ENCODE measurements at places on chromosomes 3 and 15. TPM values are rescaled to one million over a fixed set of nuclear protein-coding genes. Genes with fewer than 3 reads are reported as not detected.

DNA sequence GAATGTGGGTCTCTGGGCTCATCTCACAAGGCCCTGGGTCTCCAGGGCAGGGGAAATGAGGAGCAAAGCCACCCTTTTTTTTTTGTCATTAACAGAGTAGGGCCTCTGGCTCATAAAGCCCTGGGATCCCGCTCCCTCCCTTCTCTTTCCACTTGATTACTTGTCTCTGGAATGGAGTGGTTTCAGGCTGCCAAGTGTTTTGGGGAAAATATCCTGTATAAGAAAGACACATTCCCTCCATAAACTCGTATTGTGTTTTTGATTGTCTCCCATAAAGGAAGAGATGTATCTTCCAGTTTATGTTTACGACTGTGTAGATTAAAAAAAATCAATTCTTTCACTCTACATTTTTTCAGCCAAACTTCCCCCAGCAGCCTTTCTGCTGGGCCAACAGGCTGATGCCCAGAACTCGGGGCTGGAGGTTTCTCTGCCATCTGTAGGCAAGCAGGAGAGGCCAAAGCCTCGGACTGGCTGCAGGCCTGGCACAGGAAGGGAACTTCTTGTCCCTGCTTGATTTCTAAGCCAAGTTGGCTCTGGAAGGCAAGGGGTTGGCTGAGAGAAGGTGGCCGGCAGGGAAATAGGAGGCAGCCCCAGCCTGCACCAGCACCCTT, 49.4 kb upstream of the INSYN1 start:
- H3K4me1 ChIP-seq, result peaks cover 29% of the 10 kb centered on the region
- H3K4me3 ChIP-seq, result no peak overlapping the region
- peak overlapping the region; percentile 59 for H3K27ac ChIP-seq

- no peaks in the 10 kb centered on the region for H3K27me3 ChIP-seq
- DNase-seq, result no peak
- no peaks in the 10 kb centered on the region for H3K4me1 ChIP-seq
- no peak overlapping the region for H3K4me3 ChIP-seq
- H3K36me3 ChIP-seq, result no peaks in the 10 kb centered on the region
- no peak overlapping the region for H3K27ac ChIP-seq
These were observed 432.2 kb upstream of the LMCD1 start for GRCh38 chr3:8069471-8069870.

- no peaks in the 10 kb centered on the region for H3K27me3 ChIP-seq
- H3K4me1 ChIP-seq, result no peaks in the 10 kb centered on the region
- H3K36me3 ChIP-seq, result no peaks in the 10 kb centered on the region
- no peak overlapping the region for H3K27ac ChIP-seq
- DNase-seq, result no peak
These were observed 217.8 kb upstream of the ARHGEF26 start for GRCh38 chr3:153903430-153903829.

DNA sequence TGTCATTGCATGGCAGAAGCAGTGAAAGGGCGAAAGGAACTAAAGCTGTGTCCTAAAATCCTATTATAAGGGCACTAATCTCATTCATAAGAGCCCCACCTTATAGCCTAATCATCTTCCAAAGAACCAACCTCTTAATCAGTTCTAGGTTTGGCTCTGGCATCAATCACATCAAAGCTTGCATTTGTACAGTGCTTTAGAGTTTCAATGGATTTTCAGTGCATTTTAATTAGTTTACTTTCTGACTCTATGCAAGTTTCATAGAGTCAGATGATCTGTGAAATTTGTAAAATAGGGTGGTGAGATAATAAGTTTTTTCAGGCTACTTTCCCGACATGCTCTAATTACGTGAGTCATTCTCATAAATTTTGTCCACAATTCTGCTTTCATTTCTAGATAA, 341.1 kb downstream of the DIPK2A start:
- no peaks in the 10 kb centered on the region for H3K4me1 ChIP-seq
- no peak overlapping the region for H3K4me3 ChIP-seq
- H3K27ac ChIP-seq, result no peak overlapping the region
- H3K27me3 ChIP-seq, result no peaks in the 10 kb centered on the region

DNA sequence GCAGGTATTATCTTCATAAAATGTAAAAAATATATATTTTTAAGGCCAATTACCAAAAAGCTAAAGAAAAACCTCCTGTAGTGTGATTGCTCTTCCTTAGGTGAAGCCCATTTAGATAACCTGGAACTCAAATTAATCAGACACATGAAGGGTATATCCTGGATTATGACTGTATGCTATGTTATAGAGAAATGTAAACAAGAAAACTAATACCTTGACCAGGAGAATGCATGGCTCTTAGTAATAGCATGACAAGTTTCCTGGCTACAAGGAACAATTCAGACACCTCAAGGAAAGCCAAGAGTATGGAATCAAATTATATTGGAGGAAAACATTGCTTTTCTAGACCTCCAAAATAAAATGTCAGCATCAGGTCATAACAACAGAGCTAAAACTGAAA, 14.0 kb upstream of the CFAP161 start:
- H3K4me3 ChIP-seq, result no peak overlapping the region
- no peaks in the 10 kb centered on the region for H3K36me3 ChIP-seq
- peaks cover 4% of the 10 kb centered on the region for H3K27me3 ChIP-seq
- no peaks in the 10 kb centered on the region for H3K4me1 ChIP-seq

- no peak overlapping the region for H3K4me3 ChIP-seq
- no peaks in the 10 kb centered on the region for H3K36me3 ChIP-seq
- H3K27me3 ChIP-seq, result no peaks in the 10 kb centered on the region
- DNase-seq, result peak; percentile 86
- H3K27ac ChIP-seq, result peak overlapping the region; percentile 57
These were observed 1.3 kb upstream of the KLHL40 start for GRCh38 chr3:42683875-42684598.

DNA sequence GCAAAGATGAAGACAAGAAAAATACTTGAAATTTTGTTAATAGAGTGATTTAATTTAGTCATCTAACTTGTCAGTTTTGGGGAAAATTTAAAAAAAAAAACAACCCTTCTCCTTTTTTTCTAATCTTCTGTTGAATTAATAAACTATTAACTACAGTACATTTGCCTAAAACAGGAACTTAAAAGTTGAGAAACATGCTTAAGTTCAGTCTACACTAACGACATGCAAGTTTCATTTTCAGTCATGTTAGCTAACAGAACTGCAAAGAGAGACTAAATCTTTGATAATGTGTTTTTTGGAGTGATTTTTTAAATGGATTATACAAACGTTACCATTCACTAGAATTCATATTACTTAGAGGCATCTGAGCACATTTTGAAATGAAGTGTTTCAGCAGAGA, 71.9 kb upstream of the MBNL1 start:
- no peaks in the 10 kb centered on the region for H3K27me3 ChIP-seq
- H3K27ac ChIP-seq, result peak overlapping the region; percentile 89
- DNase-seq, result no peak

- no peaks in the 10 kb centered on the region for H3K36me3 ChIP-seq
- no peak for DNase-seq
- H3K27me3 ChIP-seq, result no peaks in the 10 kb centered on the region
- peaks cover 25% of the 10 kb centered on the region for H3K4me1 ChIP-seq
- peak overlapping the region; percentile 46 for H3K4me3 ChIP-seq
These were observed 351 bp downstream of the INSYN1 start for GRCh38 chr15:73752806-73753193.

GRCh38 chr3:42421818-42422796, 11.7 kb upstream of the LYZL4 start:
- no peak overlapping the region for H3K4me3 ChIP-seq
- no peaks in the 10 kb centered on the region for H3K36me3 ChIP-seq
- no peaks in the 10 kb centered on the region for H3K27me3 ChIP-seq
- DNase-seq, result no peak
- no peak overlapping the region for H3K27ac ChIP-seq

DNA sequence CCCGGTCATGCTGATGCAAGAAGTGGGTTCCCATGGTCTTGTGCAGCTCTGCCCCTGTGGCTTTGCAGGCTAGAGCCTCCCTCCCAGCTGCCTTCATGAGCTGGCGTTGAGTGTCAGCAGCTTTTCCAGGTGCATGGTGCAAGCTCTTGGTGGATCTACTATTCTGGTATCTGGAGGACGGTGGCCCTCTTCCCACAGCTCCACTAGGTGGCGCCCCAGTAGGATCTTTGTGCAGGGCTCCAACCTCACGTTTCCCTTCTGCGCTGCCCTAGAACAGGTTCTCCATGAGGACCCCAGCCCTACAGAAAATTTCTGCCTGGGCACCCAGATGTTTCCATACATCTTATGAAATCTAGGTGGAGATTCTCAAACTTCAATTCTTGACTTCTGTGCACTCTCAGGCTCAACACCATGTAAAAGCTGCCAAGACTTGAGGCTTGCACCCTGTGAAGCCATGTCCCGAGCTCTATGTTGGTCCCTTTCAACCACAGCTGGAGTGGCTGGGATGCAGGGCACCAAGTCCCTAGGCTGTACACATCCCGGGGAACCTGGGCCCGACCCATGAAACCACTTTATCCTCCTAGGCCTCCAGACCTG, 238.4 kb upstream of the MDFIC2 start:
- no peaks in the 10 kb centered on the region for H3K36me3 ChIP-seq
- H3K4me3 ChIP-seq, result no peak overlapping the region
- H3K27me3 ChIP-seq, result no peaks in the 10 kb centered on the region
- DNase-seq, result peak; percentile 71

GRCh38 chr3:182149594-182149993, 437.9 kb downstream of the SOX2 start:
- no peak overlapping the region for H3K27ac ChIP-seq
- no peaks in the 10 kb centered on the region for H3K36me3 ChIP-seq
- no peaks in the 10 kb centered on the region for H3K4me1 ChIP-seq
- no peaks in the 10 kb centered on the region for H3K27me3 ChIP-seq
- no peak overlapping the region for H3K4me3 ChIP-seq

DNA sequence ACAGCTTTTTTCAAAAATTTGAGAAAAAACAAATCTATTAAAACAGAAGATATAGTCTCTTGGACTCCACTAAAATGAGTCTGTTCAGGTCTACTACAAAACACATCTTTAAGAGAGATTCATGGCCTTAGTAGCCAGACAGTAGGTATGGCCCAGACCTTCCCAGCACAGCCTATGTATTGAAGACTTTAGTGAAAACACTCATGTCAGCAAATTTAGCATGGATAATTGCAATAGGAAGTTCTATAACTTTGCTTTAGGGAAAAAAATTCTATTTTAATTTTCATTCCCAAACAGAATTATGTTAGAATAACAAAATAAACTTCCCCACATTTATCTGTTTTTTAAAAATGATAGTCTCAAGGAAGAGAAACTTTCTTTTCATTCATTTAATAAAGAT, 976.6 kb downstream of the FHIT start:
- no peak overlapping the region for H3K27ac ChIP-seq
- H3K4me1 ChIP-seq, result no peaks in the 10 kb centered on the region
- H3K4me3 ChIP-seq, result no peak overlapping the region
- no peak for DNase-seq
- no peaks in the 10 kb centered on the region for H3K36me3 ChIP-seq

DNA sequence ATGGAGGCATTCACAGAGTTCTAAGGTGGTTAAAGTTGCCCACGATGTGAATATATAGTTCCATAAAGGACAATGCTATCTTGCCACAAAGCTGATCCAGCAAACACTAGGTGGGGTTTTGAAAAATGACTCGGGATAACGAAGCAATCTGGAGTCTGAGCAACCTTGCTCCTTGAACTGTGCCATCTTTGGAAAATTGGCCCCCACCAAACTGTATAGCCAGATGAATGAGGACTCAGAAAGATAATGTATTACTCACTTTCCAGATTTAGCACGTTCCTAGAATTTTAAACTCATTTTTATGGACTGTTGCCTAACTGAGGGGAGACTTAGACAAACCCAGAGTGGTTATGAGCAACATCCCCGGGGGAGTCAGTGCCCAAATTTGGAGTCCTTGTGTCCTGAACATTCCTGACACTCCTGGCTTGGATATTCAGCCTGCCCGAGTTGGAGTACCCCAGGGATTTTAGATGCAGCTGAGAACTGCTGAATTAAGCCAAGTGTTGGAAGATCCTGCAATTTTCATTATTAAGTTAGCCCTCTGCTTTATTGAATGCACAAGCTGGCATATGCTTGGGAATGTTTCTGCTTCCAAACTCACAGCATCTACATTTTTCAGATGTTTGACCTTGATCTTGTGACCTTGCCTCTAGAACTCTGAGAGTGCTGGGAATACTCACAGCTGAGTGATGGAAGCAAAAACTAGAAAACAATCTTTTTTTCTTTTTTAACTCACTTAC, 8.8 kb upstream of the MAGI1 start:
- no peak for DNase-seq
- no peaks in the 10 kb centered on the region for H3K36me3 ChIP-seq
- no peak overlapping the region for H3K4me3 ChIP-seq

- no peaks in the 10 kb centered on the region for H3K4me1 ChIP-seq
- H3K27ac ChIP-seq, result no peak overlapping the region
- H3K27me3 ChIP-seq, result no peaks in the 10 kb centered on the region
- H3K36me3 ChIP-seq, result no peaks in the 10 kb centered on the region
- peak; percentile 42 for DNase-seq
- no peak overlapping the region for H3K4me3 ChIP-seq
These were observed 40.4 kb upstream of the SLC41A3 start for GRCh38 chr3:126124148-126124868.

DNA sequence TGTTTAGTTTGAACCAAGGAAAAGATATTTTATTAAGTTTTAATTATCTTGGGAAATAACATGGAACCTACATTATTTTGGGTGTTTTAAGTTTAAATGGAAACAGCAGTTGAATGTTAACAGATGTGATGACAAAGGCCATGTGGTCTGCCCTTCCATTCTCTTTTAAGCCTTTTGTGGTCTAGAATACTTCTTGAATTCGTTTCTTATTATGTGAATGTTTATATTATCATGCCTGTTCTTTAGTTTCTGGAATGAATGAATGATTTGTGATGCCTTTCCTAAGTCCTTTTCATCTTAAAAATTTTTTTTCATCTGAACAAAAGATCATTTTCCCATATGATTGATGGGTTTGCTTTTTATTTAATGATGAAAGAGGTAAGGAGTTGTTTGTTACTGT, 44.6 kb downstream of the SNRK start:
- DNase-seq, result no peak
- peaks cover 36% of the 10 kb centered on the region for H3K36me3 ChIP-seq
- no peaks in the 10 kb centered on the region for H3K27me3 ChIP-seq
- peaks cover 38% of the 10 kb centered on the region for H3K4me1 ChIP-seq

GRCh38 chr15:62913246-62913645, 129.3 kb upstream of the TPM1 start:
- no peak overlapping the region for H3K27ac ChIP-seq
- no peaks in the 10 kb centered on the region for H3K36me3 ChIP-seq

GRCh38 chr15:87849181-87849580, 407.4 kb downstream of the NTRK3 start:
- no peaks in the 10 kb centered on the region for H3K27me3 ChIP-seq
- no peaks in the 10 kb centered on the region for H3K36me3 ChIP-seq
- H3K4me1 ChIP-seq, result no peaks in the 10 kb centered on the region
- no peak overlapping the region for H3K27ac ChIP-seq
- no peak overlapping the region for H3K4me3 ChIP-seq

GRCh38 chr3:51968170-51968775, 1.0 kb upstream of the PCBP4 start:
- peak overlapping the region; percentile 66 for H3K4me3 ChIP-seq
- no peaks in the 10 kb centered on the region for H3K36me3 ChIP-seq
- no peaks in the 10 kb centered on the region for H3K4me1 ChIP-seq
- H3K27me3 ChIP-seq, result no peaks in the 10 kb centered on the region
- H3K27ac ChIP-seq, result peak overlapping the region; percentile 92
- DNase-seq, result no peak

Gene GOLIM4
- total RNA-seq, result 33.2 TPM

Gene SLC9C1
- not detected for total RNA-seq

Gene TAGLN3
- total RNA-seq, result 7.7 TPM

Gene CYFIP1
- 99.6 TPM for total RNA-seq

Gene CP
- total RNA-seq, result 5.5 TPM

Gene GABRB3
- total RNA-seq, result 4.2 TPM

Gene CHSY1
- total RNA-seq, result 13.2 TPM

Gene VWA5B2
- total RNA-seq, result not detected

Gene EFCC1
- 4.6 TPM for total RNA-seq

Gene SERPINI2
- total RNA-seq, result 0.27 TPM
